ENCODE measurements at places on chromosomes 2 and 18.

DNA sequence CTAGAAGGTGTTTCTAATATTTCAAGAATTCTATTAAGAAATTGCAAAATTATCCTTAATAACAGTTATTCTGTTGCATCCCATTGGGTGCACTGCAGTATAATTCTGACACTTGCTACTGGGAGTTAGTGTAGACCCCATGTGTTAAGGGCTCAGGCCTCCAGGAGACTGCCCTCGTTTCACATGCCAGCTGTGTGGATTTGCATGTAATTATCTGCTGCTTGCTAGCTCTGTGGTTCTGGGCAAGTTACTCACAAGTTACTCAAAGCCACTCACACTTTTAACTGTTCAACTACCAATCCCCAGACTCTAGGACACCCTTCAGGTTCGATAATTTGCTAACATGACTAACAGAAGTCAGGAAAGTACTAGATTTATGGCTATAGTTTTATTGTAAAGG, 38.6 kb downstream of the ST6GAL2 start:
- DNase-seq = no peak

DNA sequence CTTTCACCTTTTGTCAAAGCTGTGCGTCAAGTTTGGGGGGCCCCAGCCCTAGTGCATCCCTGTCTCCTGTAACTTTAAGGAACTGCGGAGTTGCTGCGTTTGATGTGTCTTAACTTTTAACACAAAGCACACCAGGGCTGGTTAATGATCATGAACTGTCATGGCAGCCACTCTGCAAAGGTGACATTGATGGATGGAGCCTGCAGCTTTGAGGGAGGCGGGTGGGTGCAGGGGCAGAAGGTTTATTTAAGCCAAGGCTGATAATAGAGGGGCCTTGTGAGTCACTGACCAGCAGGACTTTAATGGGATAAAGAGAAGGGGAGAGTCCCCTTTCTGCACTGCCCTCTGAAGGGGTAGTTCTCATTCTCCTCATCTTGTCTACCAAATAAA, 190.2 kb upstream of the GATA6 start:
- DNase-seq = no peak

DNA sequence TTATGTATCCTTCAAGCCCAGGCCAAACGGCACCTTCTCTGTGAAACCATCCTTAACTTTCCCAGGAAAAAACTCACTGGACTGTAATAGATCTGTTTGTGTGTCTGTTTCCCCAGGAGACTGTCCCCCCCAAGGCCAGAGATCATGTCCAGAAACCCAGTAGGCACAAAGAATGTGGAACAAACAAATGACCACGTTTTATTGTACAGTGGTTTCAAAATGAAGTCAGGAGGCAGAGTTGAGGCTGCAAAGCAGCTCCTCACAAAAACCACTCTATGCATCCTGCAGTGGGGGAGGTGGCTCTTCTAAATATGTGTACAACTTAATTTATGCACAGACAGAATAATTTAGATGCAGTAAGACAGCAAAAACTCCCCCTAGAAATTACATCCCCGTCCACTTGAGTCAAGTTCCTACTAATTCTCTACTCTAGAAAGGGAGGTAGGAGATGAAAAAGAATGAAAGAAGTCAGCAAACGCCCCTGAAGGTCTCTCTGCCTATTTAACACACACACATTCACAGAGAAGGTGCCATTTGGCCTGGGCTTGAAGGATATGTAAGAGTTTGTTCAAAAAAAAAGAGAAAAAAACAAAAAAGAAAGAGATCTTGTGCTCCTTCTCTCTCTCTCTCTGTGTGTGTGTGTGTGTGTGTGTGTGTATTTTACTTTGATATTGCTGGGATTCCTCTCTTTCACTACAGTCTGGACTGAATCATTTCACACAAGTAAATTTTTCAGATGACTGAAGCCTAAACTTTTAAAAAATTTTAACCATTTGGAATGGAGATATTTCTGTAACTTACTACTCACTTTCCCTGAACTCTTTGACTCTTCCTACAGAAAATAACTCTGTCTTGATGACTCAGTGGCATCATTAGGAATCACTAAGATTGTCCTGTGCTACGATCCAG, 19.5 kb downstream of the BCL2 start:
- peak; percentile 26 for DNase-seq

GRCh38 chr18:62102221-62102620, 84.6 kb downstream of the PIGN start:
- DNase-seq = no peak

- no peak for DNase-seq
Observed at GRCh38 chr2:65134158-65134557, 4.3 kb upstream of the RAB1A start.
